ENCODE measurements at places on chromosomes 5 and 9.

DNA sequence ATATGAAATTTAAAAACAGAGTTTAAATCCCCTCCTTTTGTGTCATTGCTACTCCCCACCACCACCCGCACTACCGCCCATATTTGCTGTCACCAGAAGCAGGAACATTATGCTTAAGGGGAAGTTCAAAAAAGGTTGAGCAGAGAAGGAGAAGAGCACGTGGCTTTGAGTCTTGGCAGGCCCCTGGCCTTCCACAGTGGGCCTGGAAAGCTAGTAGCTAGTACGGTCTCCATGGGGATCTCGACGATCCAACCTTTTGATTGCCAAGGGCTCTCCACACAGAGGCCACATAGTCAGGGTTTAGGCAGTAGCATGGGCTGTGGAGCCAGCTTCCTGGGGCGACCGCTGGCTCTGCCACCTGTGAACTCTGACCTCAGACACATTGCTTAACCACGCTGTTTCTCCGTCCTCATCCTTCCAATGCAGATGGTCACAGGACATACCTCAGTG lies 90.1 kb downstream of the GOLPH3 start:
- no peak for DNase-seq

DNA sequence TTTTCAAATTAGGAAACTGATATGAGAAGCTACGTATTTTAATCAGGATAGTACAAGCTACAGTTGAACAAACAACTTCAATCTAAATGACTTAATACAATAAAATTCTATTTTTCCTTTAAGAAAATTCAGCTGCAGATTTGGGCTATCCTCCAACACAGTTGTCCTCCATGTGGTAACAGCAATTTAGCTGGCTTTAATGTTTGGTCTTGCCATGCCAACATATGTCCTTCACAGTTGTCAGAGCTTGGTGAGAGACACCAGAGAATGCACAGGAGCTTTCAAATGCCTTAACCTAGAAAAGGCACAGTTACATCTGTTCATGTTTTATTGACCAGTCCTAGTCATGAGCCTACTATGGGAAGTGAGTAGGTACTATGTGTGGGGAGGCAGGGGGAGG lies 10.8 kb downstream of the FAM174A start:
- DNase-seq: no peak

DNA sequence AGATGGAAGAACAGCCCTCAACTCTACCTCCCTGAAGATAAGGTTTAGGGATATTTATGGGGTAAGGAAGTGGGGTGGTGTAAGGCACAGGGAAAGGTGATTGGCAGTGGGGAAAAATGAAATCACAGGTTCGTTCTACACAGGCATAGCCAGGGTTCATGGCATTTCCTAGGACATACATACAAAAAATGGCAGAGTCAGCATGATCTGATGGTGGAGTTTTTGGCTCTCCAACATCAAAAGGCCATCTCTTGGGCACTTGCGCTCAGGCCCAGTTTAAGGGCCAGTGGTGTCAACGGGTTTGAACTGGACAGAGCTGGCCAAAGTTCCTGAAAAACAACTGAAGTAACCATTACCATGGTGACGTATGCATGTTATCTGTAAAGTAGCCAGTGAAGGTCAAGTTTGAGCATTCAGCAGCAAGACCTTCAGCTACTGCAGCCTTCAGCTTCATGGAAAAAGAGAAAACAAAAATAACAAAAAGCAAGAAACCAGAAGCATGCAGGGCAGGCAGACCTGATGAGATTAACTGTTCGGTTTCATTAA lies 92.8 kb downstream of the SMARCA2 start:
- no peak for DNase-seq

DNA sequence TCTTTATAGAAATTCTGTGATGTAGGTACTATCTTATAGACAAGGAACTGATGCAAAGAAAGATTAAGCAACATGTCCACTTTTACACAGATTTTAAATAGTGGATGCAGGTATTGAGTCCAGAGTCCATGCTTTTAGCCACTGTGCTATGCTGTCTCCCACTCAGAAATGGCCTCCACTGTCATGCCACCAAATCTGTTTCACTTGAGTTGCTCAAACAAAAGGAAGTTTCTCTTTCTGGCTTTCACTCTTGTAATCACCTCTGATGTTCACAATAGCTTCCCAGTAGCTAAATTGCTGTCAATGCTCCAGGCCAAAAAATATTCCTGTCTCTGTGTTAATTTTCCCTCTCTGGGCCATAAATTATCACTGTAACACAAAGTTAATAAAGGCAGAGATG lies 77.0 kb upstream of the RASA1 start:
- no peak for DNase-seq

- no peak for DNase-seq
Observed at GRCh38 chr9:78050421-78050820, 18.8 kb upstream of the GNAQ start.
